ENCODE measurements at places on chromosomes 4 and X.

DNA sequence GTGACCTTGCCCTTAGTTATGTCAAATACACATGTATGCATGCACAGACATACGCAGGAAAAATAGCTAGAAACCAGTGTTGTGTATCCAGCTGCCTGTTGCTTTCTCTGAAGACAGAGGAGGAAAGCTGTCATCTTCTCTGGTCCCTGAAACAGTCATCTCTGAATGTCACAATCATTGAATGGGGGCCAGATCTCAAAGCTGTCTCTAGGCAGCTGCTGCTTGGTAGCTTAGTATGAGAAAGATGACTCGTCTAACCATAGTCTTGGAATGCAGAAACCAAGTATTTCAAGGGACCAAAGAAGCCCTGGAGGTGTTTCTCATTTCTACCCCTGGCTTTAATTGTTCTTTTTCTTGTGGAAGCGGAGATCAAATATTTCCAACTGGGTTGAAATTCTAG lies 4.0 kb downstream of the GRIA3 start:
- no peak for DNase-seq

DNA sequence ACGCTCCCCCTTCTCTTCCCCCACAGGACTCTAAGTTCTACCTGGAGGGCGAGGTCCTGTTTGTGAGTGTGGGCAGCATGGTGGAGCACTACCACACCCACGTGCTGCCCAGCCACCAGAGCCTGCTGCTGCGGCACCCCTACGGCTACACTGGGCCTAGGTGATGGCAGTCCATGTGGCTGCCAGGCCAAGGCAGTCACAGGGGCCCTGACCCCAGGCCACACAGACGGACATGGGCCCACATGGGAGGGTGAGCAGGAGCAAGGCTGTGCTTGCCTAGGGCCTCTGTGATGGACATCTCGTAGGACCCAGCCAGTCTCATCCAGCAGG lies 10.0 kb upstream of the ADD1 start:
- no peak for DNase-seq

DNA sequence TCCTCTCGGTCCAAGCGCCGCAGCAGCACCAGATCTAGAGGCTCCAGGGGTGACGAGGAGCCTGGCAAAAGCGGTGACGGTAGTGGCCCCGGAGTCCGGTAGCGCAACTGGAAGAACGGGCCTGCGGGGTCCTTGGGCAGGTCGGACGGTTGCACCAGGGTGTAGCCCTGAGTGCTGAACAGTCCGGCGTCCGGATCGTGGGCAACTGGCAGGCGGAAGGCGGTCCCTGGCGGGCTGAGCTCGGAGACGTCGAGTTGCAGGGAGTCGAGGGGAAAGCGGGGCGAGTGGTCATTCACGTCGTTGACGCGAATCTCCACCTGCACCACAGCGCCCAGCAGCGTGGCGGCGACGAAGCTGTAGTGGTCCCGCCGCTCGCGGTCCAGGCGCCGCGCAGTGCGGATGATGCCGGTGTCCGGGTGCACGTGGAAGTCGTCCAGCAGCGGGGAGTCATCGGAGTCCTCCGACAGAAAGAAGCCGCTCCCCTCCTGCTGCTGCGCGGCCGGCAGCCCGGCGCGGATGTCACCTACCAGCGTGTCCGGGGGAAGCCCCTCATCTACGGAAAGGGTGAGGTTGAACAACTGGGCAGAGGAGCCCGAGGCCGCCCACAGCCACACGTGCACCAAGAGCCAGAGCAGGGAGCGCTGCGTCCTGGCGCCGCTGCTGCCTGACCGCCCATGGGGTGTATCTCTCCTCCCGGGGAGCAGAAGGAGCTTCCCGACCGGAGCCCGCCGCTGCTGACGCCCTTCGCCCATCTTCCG lies 837 bp downstream of the DCHS2 start:
- no peak for DNase-seq

- DNase-seq, result no peak
These were observed 116.0 kb upstream of the RPS6KA3 start for GRCh38 chrX:20382518-20383297.

DNA sequence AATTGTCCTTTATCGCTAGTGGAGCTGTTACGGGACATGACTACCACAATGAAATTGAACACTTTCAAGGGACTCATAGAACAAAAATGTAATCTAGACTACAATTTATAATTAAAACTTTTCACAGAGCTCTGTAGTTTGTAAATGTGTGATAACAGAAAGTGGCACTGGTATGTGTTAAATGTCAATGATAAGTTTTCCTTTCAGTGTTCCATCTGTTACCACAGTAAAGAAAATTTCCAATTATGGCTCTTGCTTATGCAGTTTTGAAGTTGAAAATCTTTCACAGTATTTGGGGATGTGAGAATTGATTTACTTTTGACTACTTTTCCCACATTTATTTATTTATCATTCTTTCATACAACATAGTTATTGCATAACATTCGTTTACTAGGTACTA lies 40.1 kb upstream of the GUCY1A1 start:
- no peak for DNase-seq

DNA sequence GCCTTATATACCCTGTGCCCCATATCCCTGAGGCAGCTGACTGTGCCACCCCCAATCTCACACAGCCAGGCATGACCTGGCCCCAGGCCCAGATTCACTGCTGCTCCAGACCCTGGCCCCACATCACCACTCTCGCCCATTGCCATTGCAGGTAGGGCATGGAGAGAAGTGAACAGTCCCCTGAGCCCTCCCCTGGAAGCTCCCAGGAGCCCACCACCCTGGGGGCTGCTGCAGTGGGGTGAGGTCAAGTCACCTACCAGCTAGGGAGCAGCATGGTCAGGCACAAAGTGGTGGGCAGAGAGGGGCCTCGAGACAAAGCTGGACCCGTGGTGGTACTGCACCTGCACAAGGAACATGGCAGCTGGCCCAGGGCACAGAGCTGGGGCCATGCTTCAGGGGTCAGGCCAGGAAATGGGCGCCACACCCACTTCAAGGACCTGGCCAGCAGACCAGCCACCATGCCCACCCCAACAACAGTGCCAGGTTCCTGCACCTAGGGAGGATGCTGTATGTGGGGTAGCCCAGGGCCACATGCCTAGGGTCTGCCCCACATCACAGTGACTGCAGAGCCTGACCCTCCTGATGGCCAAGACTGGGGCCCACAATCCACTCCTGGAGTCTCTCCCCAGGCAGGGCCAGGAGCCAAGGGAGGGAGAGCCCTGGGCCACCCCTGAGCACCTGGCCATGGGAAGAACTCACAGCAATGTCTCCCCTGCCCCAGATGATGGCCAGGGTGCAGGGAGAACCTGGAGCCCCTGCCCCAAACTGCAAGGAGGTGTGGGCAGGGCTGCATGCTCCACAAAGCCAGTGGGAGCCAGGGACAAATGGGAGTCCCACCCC lies 58.5 kb downstream of the COX18 start:
- DNase-seq, result no peak

- DNase-seq, result peak; percentile 72
These were observed 7.3 kb upstream of the WAS start for GRCh38 chrX:48676106-48676892.

DNA sequence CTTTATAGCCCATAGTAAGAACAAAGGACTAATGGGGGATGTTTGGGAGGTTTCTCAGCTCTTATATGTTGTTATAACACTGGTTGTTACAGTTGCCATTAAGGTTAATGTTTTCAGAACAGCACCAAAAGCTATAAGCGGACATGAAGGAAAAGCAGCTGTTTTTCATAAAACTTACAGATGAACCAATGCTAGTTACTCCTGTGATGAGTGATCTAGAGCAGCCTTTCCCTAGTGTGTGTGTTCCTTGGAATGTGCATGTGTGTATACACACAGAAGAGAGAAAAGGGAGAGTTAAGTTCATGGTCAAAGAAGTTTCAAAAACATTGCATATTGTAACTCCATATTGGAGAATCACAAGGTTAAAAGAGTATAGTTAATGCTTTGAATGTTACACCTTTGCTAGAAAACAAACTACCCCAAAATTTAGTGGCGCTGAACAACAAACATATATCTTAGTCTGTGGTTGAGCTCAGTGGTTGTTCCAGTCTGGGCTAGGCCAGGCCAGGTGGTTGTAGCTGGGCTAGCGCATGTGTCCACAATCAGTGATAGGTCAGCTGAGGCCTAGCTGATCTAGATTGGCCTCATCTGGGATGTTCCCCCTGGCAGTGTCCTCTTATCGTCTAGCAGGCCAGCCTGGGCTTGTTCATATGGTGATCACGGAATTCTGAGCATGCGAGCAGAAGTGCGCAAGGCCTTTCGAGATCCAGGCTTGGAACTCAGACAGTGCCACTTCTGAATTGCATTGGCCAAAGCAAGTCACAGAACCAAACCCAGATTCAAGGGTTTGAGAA lies 151.0 kb downstream of the NHS start:
- no peak for DNase-seq

DNA sequence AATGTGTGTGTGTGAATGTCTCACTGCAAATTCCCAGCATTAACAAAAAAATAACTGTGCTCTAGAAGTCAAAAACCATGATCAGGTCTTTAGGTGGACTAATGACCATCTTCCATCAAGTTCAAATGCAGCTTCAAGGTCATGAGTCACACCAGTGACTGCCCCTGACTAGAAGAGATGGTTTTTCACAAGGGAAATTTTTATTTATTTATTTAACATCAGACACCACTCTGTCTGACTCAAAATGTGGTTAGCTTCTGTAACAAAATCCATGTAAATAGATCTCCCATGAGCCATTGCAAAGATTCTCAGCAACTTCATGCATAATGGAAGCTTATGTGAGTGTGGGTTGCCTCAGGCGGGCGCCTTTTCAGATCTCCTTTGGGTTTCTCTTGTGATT lies 219.2 kb downstream of the KIT start:
- no peak for DNase-seq

GRCh38 chrX:9724711-9725110 lies 40.9 kb downstream of the GPR143 start:
- DNase-seq, result no peak

- DNase-seq, result no peak
These were observed 80.4 kb downstream of the CT47B1 start for GRCh38 chrX:120795301-120795700.

- DNase-seq, result no peak
These were observed 218.7 kb upstream of the S100G start for GRCh38 chrX:16431266-16431665.

- DNase-seq, result peak; percentile 15
These were observed 4.8 kb upstream of the DAPP1 start for GRCh38 chr4:99811850-99812249.

GRCh38 chr4:21012851-21013331 lies 312.6 kb downstream of the PACRGL start:
- DNase-seq, result no peak

GRCh38 chr4:140603286-140603685 lies 34.5 kb upstream of the UCP1 start:
- no peak for DNase-seq

DNA sequence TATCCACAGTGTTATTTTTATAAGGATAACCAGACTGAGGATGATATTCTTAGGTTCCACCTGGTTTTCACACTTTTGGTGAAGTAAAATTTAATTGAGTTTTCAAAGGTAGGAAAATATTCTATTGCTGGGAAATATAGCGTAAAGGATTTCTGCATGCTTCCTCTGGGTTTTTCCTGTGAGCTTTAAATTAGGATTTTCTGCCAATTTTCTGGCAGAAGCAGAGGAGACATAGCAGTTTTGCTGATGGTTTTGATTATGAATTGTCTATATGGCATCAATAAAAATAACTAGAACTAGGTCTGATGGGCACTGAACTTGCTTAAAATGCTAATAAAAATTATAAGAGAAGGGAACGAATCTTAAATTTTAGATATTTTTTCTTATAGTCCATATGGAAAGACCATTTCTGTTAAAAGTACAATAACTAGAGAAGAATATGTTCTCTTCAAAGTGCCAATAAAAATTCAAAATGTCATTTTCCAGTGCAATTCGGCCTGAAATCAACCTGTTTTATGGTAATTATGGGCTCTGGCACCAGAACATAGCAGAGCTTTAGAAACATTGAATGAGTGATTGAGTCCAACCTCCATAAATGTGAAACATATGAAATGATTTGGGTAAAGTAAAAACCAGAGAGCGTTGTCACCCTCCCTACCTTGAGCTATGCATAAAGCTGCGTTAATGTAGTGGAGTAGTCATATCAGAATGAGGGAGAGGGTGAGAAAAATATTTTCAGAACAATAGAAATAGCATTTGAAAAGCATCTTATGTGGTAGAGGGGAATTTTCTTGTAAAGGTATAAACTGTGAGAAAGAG lies 279.7 kb downstream of the SPRY1 start:
- no peak for DNase-seq

DNA sequence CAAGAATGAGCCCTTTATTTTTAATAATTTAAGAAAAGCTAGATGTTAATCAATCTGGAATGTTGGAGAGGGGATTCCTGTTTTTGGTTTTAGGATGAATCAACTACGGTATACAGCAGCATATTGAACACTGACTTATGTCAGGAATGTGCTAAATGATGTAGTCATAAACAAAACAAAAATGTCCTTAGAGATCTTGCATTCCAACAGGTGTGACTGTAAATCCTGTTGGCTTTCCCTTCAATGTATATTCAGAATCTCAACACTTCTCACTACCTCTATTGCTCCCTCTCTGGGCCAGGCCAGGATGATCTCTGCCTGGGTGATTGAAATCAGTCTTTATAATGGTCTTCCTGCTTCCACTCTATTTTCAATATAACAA lies 37.8 kb upstream of the BDH2 start:
- DNase-seq, result no peak

- no peak for DNase-seq
These were observed 76.2 kb downstream of the DOCK11 start for GRCh38 chrX:118571836-118572235.

DNA sequence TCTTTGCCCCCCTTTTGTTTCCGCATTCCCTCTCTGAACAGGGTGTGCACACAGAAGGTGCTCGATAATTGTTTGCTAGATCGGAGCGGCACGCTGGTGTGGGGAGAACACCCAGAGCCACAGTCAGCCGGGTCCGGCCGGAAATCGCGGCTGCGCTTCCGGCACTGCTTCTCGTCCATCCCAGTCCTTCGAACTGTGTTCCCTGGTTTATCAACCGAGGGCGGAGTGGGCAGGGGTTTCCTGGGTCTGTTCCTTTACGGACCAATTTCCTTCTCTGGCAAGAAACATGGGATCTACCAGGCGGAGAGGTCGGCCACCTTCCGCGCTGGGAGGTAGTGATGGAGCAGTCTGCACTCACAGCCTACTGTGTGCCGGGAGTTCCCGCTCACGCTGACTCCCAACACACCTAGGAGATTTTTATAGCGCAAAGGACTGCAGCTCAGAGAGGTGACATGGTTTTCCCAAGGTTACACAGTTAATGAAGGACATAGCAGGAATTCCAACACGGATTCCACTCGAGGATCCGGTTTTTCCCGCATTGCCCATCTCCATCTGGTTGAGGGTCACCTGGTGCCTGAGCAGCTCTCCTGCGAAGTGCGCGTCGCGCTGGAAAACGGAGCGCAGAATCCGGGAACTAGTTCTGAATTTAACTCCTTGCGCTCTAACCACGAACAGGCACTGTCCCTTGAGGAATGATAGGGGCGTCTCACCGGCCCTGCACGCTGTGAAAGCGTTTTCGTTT lies 6.8 kb downstream of the MSX1 start:
- DNase-seq, result no peak

GRCh38 chrX:7283741-7284140 lies 135.8 kb upstream of the PUDP start:
- no peak for DNase-seq

DNA sequence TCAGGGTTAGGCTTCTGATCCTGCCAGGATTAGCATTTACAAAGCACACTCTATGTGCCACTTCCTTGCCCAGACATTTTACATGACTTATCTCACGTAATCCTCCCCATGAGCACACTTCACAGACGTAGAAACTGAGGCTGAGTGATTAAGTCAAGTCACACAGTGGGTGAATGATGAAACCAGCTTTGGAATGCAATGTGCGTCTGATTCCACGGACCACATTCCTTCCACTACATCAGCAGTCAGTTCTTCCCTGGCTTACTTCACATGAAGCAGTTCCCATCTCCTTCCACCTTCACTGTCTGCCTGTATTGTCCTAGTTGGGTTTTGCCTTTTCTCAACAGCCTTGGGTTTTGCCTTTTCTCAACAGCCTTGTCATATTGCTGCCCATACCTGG lies 134.3 kb upstream of the PPARGC1A start:
- no peak for DNase-seq
